ENCODE measurements at places on chromosomes 3 and 15.

DNA sequence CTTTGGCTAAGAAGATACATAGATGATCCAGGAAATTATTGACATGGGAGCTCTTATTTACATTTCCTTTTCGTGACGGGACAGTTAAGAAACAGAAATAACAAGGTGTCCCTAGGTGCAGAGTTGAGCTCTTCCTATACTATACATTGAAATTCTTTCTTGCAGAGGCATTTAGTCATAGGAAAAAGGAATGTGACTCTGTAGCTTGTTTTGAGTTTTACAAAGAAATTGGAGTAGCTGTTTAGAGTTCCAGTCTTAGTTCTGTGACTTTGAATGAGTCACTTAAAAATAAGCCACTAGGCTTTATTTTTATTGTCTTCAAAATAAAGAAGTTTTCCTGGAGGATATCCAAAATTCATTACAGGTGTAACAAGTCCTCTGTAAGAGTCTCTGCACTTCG lies 723.5 kb upstream of the SGO1 start:
- DNase-seq: no peak

GRCh38 chr3:178880274-178880673 lies 191.3 kb downstream of the ZMAT3 start:
- DNase-seq: no peak

DNA sequence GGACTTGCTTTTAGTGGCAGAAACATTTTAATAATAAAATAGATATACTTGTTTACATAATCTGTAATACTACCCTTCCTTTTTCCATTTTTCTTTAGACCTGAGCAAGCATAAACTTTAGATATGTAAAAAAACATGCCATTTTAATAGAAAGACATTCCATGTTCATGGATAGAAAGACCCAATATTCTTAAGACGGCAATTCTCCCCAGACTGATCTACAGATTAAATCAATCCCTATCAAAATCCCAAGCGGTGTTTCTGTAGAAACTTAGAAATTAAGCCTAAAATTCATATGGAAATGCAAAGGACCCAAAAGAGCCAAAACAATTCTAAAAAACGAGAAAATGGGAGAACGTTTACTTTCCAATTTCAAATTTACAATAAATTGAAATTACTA lies 11.6 kb downstream of the MRPS25 start:
- no peak for DNase-seq

DNA sequence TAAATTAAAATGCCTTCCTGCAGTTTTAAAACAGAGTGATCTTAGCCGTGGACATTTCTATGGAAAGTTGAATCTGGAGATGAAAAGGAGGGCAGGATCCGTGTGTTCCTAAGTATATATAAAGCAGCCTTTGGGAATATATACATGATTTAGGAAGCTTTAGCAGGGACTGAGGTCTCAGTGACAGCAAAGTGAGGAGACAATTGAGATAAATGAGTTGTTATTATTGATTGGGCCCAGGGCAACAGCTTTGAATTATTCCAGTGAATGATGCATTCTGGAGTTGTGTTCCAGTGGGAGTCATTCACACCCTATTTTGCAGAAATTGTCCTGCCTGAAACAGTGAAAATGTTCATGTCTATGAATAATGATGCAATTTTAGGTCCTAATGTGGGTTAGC lies 281.4 kb downstream of the BCHE start:
- DNase-seq: no peak

GRCh38 chr3:184594371-184595001 lies 32.9 kb downstream of the EPHB3 start:
- no peak for DNase-seq

GRCh38 chr15:90345857-90346256 lies 6.2 kb upstream of the ZNF774 start:
- no peak for DNase-seq

- DNase-seq: no peak
Observed at GRCh38 chr3:151037746-151038477, 47.6 kb upstream of the MED12L start.

GRCh38 chr3:37892927-37893600 lies 31.4 kb downstream of the CTDSPL start:
- no peak for DNase-seq

GRCh38 chr15:65377105-65377975 lies 462 bp downstream of the IGDCC3 start:
- DNase-seq: no peak

DNA sequence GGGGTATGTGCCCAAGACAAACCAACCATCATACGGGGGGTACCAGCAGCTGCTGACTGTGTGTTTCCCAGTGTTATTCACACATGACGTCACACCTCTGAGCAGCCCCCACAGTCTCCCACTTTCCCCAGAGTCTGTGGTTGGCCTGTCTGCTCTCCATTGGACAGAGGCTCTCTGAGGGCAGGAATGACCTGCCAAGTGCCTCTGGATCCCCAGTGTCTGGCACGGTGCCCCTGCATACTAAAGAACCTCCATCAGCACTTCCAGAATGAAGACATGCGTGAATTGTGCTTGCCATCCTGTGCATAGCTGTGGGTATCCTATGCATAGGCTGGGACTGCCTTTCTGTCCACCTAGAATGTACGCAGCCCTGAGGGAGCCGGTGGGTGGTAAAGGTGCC lies 3.5 kb upstream of the CCDC9B start:
- DNase-seq: no peak

DNA sequence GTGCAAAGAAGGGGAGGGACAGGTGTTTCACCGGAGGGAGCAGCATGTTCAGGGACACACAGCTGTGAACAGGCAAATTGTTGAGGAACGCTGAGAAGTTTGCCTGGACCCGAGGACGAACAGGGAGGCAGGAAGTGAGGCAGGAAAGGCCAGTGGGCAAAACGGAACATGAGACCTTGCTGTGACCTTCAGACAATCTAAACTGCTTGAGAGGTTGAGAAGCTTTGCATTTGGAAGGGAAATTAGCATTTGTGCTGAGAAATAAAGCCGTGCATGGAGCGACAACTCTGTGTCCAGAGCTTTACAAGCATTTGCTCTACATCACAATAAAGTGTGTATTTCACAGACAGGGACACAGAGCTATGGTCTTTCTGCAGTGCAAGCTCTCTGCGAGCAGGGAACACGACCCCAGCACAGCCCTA lies 47.9 kb downstream of the CDC25A start:
- no peak for DNase-seq

DNA sequence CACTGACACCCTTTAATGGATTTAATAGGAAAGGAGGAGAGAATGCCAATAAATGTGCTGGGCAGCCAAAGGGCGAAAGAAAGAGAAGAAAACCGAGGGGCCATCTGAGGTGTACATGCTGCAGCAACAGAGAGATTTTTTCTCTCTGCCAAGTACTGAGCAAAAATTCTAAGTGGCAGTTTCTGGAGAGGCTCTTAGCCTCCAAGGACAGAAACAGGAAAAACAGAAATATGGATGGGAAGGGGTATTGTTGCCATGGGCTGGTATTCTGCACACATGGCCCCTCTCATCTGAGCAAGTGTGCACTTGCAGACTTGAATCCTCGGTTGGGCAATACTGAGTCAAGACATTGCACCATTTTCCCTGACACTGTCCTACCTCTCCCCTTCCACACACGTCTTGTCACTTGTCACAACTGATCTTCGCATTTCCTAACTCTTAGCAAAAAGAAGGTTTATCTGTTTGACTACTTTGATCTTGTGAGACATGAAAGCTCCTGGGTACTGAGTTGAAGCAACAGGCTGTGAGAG lies 73.9 kb downstream of the PRICKLE2 start:
- no peak for DNase-seq

GRCh38 chr15:47301481-47301880 lies 415.8 kb upstream of the SEMA6D start:
- DNase-seq: no peak

All from activated CD4-positive, alpha-beta T cell treated with anti-CD3 and anti-CD28 coated beads, Interleukin-2, amount 10 ng/mL, durations not matched to agents 7 days and 5 days (primary cell).